Neural progenitor cell (in vitro differentiated cells): ENCODE measurements at places on chromosomes 2 and 18. TPM values are rescaled to one million over a fixed set of nuclear protein-coding genes. Genes with fewer than 3 reads are reported as not detected.

The SCG2 gene
- 0.04 and 0.25 TPM in 2 replicates for total RNA-seq

GRCh38 chr2:11004199-11004598, 92.5 kb downstream of the KCNF1 start:
- no peak for DNase-seq
- no peak overlapping the region for H3K4me3 ChIP-seq
- no peaks in the 10 kb centered on the region for H3K27me3 ChIP-seq
- H3K4me1 ChIP-seq: no peaks in the 10 kb centered on the region
- no peak overlapping the region for H3K27ac ChIP-seq

The RGPD3 gene
- 0.07 and 0.25 TPM in 2 replicates for total RNA-seq

The RPRM gene
- 0.51 and 1.3 TPM in 2 replicates for total RNA-seq

DNA sequence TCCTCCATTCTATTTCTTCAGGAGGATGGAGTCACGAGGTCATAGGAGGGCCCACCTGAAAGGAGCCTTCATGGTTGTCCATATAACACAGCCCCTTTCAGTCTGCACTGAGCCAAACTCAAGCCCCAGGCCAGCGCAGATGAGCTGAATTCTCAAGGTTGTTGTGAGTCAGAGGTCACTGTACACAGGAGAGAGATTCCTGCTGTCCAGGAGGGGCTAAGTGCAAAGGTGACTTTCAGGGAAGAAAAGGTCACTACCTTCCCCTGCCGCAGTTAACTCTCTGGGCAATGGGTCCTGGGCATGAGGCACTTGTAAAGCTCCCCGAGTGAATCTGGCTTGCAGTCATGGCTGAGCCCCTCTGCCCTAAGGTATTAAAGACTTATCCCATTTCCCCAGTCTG, 150.7 kb downstream of the CTIF start:
- peaks cover 4% of the 10 kb centered on the region for H3K4me1 ChIP-seq
- no peak for DNase-seq
- H3K36me3 ChIP-seq: no peaks in the 10 kb centered on the region
- no peak overlapping the region for H3K4me3 ChIP-seq
- no peaks in the 10 kb centered on the region for H3K27me3 ChIP-seq

The DAW1 gene
- total RNA-seq: not detected in 2 replicates

- H3K4me1 ChIP-seq: no peaks in the 10 kb centered on the region
- no peak for DNase-seq
- no peaks in the 10 kb centered on the region for H3K36me3 ChIP-seq
- no peak overlapping the region for H3K27ac ChIP-seq
These were observed 154.4 kb upstream of the TWIST2 start for GRCh38 chr2:238693337-238694093.

- H3K4me1 ChIP-seq: no peaks in the 10 kb centered on the region
- no peak overlapping the region for H3K4me3 ChIP-seq
- no peaks in the 10 kb centered on the region for H3K36me3 ChIP-seq
- H3K27me3 ChIP-seq: no peaks in the 10 kb centered on the region
These were observed 472.7 kb downstream of the CMPK2 start for GRCh38 chr2:6392966-6393365.
